ENCODE measurements at places on chromosomes 3 and 15.

DNA sequence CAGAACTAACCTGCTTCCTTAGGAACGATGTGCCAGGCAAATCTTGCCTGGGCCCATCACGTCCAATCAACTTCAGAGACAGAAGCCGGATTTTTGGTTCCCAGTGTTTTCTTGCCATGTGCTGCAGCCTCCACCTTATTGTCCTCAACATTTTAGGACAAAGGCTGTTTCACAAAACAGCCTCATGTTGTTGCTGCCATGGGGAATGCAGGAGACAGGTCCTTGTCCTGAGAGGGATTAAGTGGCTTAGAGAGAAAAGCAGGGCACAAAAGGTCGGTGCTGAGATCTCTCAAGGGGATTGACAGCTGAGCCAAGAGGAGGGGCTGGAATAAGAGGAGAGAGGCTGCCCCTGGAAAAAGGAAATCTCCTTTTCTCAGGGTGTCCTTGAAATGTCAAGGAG is 11.3 kb upstream of the NMNAT3 start:
- DNase-seq, result no peak

DNA sequence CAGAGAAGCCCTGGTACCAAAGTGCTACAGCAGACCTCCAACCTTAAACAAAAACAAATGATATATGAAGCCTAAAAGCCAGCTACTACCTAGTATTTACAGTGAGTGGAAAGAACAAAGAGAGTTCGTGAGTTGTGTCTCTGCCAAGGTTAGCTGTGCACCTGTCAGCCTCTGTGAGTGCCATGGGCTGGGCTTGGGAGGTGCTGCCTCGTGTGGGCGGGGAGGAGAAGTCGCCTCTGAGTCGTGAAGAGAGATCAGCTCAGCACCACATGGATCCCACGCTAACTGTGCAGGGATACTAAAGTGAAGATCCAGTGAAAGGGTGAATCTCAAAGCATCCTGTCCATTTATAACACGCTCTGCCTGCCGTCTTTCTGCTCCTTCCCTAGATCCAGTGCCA is 101.9 kb downstream of the CHDH start:
- DNase-seq, result no peak

DNA sequence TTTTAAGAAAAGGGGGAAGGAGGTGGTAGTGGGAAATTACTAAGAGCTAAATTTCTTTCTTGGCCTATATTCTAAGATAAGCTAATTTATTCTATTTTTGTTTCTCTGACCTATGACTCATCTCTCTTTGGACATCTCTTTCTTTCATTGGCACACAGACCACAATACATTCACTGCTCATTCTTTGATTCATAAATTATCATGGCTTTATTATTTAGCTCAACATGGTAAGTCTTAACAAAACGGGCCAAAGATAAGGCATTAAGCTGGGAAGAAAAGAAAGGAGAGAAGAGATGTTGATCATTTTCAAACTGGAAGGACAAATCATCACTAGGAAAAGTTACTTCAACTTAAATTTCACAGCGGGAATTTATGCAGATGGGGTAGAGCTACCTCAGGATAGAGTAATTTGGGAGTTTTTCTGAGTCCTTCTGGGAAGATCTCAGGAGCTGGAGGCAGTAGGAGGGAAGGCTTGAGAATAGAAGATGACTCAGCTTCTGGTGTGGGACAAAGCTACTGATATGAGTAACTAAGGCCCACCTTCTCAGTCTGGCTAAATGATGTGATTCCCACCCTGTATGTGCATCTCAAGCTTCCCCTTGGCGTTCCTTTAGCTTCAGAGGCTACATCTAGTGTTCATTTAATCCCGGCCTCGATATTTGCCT is 7.5 kb upstream of the ALCAM start:
- no peak for DNase-seq

DNA sequence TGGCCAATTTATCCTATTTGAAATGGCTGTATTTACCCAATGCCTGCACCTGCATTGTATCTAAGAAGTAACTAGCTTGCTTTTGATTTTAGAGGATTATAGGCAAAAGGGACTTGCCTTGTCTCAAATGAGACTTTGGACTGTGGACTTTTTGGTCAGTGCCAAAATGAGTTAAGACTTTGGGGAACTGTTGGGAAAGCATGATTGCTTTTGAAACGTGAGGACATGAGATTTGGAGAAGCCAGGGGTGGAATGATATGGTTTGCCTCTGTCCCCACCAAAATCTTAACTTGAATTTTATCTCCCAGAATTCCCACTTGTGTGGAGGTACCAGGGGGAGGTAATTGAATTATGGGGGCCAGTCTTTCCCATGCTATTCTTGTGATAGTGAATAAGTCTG is 1505.4 kb downstream of the SI start:
- DNase-seq, result no peak

- no peak for DNase-seq
Observed at GRCh38 chr15:81885135-81885534, 160.7 kb downstream of the MEX3B start.

DNA sequence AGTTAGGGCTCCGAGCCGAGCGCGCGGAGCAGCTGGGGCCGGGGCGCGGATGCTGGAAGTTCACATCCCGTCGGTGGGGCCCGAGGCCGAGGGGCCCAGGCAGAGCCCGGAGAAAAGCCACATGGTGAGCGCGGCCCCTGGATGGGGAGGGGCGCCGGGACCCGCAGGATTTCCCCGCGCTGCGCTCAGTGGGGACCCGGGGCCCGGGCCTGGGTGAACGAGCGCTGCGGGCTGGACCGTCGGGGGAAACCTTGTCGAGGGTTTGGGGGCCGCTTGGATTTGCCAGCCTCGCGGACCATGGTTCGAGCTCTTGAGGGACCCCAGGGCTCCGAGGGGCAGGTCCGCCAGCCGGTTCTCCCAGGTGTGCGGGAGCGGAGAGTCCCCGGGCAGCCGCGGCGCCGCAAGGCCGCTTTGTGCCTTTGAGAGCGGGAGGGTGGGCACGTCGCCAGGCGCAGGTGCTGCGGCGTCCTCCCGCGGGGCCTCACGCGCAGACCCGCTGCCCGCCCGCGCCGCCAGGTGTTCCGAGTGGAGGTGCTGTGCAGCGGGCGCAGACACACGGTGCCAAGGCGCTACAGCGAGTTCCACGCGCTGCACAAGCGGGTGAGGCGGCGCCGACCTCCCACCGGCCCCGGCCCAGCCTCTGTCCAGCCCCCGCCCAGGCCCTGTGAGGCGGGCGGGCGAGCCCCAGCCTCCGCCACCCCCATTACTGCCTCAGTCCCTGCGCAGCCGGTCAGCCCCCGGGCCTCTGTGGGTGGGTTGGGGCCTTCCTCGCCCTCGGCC is at the start of gene SNX22:
Gene SNX22, plus strand, starts transcription at position 5 of the 780 bp plus-strand sequence. Its CDS starts 45 bp downstream, at position 50.
- DNase-seq, result no peak

DNA sequence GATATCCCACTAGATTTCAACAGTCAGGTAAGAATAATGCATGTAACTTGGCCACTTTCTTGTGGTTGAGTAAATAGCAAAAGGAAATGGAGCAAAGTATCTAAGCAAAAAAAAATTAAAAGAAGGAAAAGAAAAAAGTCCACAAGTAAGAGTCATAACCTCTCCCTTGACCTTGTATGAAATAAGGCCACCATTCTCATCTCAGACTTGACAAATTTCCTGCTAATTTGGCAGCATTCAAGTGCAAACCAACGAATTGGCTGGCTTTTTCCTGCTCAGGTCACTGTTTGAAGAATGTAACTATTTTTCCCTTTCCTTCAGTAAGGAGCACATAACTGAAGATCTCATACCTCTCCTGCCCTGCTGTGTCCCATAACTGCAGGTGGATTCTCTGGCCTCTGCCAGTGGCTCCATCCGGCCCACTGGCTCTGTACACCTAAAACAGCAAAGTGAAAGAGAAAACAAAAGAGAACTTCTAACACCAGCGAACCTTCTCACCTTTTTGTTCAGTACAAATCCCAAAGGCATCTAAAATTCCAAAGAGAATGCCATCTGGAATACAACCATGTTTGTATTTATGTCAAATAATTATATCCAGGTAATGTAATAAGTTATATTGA is 33.4 kb upstream of the RSL24D1 start:
- no peak for DNase-seq
